ENCODE measurements at places on chromosomes 2 and 18. TPM values are rescaled to one million over a fixed set of nuclear protein-coding genes. Genes with fewer than 3 reads are reported as not detected.

DNA sequence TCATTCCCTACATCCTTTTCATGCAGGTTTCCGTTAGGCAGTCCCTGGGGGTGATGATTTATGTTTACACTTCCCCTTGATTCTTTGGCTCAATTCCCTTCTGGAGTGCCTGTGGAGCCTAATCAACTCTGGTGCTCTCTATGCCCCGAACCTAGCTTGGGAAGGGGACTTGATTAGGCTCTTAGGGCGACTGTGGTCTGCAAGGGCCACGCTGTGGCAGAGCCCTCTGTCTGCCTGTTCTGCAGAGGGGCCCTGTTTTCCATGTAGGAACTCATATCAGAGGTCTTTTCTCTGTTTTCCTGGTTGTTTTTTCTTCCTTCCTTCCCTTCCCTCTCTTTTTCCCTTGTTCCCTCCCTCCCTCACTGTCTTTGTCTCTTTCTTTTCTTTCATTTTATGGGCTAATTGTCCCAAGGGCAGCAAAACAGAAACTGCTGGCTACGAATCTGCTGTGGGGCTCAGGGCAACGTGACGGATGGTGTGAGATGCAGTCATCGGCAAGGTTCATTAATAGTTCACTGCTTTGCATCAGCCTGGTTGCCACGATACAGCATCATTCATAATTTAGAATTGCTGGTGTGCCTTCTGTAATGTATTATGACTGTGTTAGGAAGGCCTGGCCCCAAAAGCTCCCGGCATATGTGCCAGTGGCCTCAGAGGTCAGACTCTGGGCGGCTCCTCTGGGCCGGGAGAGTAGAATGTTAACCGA lies 134.5 kb downstream of the NAPG start:
- H3K4me3 ChIP-seq: no peak overlapping the region
- H3K4me1 ChIP-seq: no peaks in the 10 kb centered on the region
- DNase-seq: no peak
- H3K27me3 ChIP-seq: no peaks in the 10 kb centered on the region

EGR4 gene
- not detected for total RNA-seq

SP5 gene
- 3.5 TPM for total RNA-seq

DNA sequence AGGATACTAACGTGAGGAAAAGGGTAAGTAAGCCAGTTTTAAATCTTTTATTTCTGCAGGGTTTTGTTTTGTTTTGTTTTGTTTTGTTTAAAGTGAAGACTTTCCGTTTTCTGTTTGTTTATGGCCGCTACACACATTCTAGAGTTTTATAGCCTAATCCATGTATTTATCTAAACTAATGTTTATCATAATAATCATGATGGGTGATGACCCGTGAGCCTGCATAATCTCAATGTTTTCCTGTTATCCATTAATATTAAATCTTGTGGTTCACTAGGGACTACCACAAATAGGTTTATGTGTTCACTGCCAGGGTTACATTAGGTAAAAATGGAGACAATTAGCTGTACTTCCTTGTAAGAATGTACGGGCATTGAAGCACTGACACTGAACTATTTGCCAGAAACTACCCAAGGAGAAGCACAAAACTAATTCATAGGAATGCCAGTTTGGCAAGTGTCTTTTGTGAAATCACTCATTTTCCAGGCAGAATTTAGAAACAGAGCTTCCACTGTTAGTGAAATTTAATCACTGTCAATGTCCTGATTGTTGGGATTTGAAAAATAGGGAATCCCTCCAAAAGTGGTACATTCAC lies 574.8 kb downstream of the LRP1B start:
- no peak overlapping the region for H3K27ac ChIP-seq
- no peak for DNase-seq
- H3K36me3 ChIP-seq: no peaks in the 10 kb centered on the region
- H3K4me3 ChIP-seq: no peak overlapping the region
- no peaks in the 10 kb centered on the region for H3K27me3 ChIP-seq

- no peak overlapping the region for H3K4me3 ChIP-seq
- DNase-seq: no peak
- H3K4me1 ChIP-seq: peaks cover 21% of the 10 kb centered on the region
- H3K27ac ChIP-seq: no peak overlapping the region
Measured at GRCh38 chr2:134083548-134083947, 170.3 kb upstream of the MGAT5 start.

ITM2C gene
- total RNA-seq: 106 TPM

DCDC2C gene
- total RNA-seq: not detected

KIF5C gene
- total RNA-seq: 63.3 TPM

DNA sequence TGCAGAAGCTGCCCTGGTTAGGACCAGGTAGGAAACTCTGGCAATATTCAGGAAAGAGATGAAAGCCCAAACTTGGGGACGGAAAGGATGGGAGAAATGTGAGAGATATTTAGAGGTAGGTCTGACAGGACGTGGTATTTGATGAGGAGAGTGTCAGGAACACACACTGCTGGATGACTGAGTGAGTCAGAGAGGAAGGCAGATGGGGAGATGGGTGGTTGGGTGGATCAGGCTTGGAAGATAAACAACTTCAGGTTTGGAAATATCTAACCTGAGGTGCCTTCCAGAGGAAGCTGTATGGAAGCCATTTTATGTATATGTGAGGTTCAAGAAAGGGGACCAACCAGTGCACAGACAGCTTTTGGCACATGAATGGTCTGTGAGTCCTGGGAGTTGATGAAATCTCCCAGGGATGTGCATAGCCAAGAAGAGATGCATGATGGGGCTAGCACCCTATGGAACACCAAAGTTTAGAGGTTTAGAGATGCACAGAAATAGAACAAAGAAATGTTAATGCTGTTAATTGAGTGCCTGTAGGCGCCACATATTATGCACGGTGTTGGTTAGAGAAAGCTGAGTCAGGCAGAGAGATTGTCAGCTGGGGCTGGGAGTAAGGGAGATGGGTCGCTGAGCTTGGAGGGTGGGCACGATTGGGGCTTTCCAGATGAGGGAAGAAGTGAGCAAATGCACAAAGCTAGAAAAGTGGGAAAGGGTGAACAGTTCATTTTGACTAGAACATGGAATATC lies 101.0 kb downstream of the VIT start:
- H3K27ac ChIP-seq: no peak overlapping the region
- no peak overlapping the region for H3K4me3 ChIP-seq
- DNase-seq: no peak

GRCh38 chr2:8580316-8581233 lies 101.3 kb upstream of the ID2 start:
- peaks cover 36% of the 10 kb centered on the region for H3K4me1 ChIP-seq
- H3K36me3 ChIP-seq: no peaks in the 10 kb centered on the region
- peak overlapping the region; percentile 57 for H3K27ac ChIP-seq
- no peak for DNase-seq

FBXO48 gene
- 1.6 TPM for total RNA-seq

- no peaks in the 10 kb centered on the region for H3K27me3 ChIP-seq
- no peak overlapping the region for H3K27ac ChIP-seq
- no peaks in the 10 kb centered on the region for H3K4me1 ChIP-seq
- H3K4me3 ChIP-seq: no peak overlapping the region
Measured at GRCh38 chr2:78408795-78409118, 616.7 kb upstream of the REG3G start.

CTLA4 gene
- total RNA-seq: 1.3 TPM

- no peaks in the 10 kb centered on the region for H3K36me3 ChIP-seq
- H3K27ac ChIP-seq: no peak overlapping the region
- no peaks in the 10 kb centered on the region for H3K27me3 ChIP-seq
- peaks cover 14% of the 10 kb centered on the region for H3K4me1 ChIP-seq
- no peak overlapping the region for H3K4me3 ChIP-seq
- DNase-seq: no peak
Measured at GRCh38 chr2:6750411-6751158, 115.1 kb downstream of the CMPK2 start.

- H3K27me3 ChIP-seq: no peaks in the 10 kb centered on the region
- H3K4me1 ChIP-seq: peaks cover 4% of the 10 kb centered on the region
- no peak overlapping the region for H3K4me3 ChIP-seq
- H3K36me3 ChIP-seq: peaks cover 21% of the 10 kb centered on the region
Measured at GRCh38 chr2:168539945-168540344, 83.9 kb downstream of the CERS6 start.

GRCh38 chr2:107737756-107738155 lies 88.9 kb upstream of the RGPD4 start:
- no peaks in the 10 kb centered on the region for H3K27me3 ChIP-seq
- DNase-seq: no peak
- no peaks in the 10 kb centered on the region for H3K4me1 ChIP-seq
- H3K36me3 ChIP-seq: no peaks in the 10 kb centered on the region

PLB1 gene
- total RNA-seq: not detected

CD207 gene
- total RNA-seq: not detected

DNA sequence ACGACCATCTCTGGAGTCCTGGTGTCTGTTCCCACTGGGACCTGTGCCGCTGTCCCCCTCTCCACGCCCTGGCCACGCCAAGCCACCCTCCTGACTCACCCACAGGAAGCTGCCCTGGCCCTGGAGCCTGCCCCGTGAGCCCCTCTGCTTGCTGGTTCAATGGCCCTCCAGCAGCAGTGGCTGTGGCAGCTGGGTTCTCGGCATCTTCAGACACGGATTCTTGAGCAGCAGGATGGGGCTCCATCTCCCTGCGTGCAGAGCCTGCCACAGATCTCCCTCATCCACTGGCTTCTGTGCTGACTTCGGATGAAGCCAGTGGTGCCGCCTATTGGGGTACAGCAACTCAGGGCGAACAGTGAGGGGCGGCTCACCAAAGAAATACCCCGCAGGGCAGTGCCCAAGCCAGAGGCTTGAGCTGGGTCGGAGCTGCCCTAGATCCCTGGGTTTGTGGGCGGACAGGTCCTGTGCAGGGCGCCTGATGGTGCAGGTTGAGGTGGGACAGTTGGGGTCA lies 14.0 kb downstream of the CAPN10 start:
- no peaks in the 10 kb centered on the region for H3K36me3 ChIP-seq
- H3K4me3 ChIP-seq: no peak overlapping the region
- no peaks in the 10 kb centered on the region for H3K27me3 ChIP-seq
- no peak for DNase-seq

GRCh38 chr2:99860720-99861375 lies 281.5 kb downstream of the AFF3 start:
- H3K27me3 ChIP-seq: no peaks in the 10 kb centered on the region
- H3K27ac ChIP-seq: no peak overlapping the region
- peaks cover 7% of the 10 kb centered on the region for H3K4me1 ChIP-seq

DNA sequence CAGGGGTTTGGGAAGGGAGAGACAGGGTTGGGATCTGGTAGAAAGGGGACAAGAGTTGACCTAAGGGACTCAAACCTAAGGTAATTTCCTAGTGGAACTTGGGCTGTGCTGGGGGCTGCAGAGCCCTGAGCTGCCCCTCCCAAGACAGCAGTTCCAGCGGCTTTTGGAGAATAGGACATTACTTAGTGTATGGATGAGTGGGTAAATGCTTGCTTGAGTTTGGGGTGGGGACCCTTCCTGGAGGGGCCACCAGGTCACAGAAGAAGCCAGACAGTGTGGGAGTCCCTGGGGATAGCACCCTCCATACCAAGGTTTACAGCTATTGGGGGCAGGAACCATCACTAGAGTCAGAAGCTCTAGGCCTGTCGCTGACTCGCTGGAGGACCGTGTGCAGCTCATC lies 111.5 kb downstream of the CAPN13 start:
- peaks cover 13% of the 10 kb centered on the region for H3K27me3 ChIP-seq
- no peaks in the 10 kb centered on the region for H3K36me3 ChIP-seq
- no peak for DNase-seq
- no peaks in the 10 kb centered on the region for H3K4me1 ChIP-seq

PXDN gene
- total RNA-seq: 218 TPM

CAPN10 gene
- total RNA-seq: 57.7 TPM

- DNase-seq: no peak
- no peak overlapping the region for H3K27ac ChIP-seq
- H3K27me3 ChIP-seq: no peaks in the 10 kb centered on the region
- no peaks in the 10 kb centered on the region for H3K4me1 ChIP-seq
Measured at GRCh38 chr18:49161627-49162026, 210.9 kb upstream of the SMAD7 start.

MSTN gene
- 0.36 TPM for total RNA-seq

- no peaks in the 10 kb centered on the region for H3K27me3 ChIP-seq
- H3K4me1 ChIP-seq: no peaks in the 10 kb centered on the region
- no peak for DNase-seq
- H3K4me3 ChIP-seq: no peak overlapping the region
- no peaks in the 10 kb centered on the region for H3K36me3 ChIP-seq
Measured at GRCh38 chr2:137670111-137670510, 294.2 kb upstream of the HNMT start.

DNA sequence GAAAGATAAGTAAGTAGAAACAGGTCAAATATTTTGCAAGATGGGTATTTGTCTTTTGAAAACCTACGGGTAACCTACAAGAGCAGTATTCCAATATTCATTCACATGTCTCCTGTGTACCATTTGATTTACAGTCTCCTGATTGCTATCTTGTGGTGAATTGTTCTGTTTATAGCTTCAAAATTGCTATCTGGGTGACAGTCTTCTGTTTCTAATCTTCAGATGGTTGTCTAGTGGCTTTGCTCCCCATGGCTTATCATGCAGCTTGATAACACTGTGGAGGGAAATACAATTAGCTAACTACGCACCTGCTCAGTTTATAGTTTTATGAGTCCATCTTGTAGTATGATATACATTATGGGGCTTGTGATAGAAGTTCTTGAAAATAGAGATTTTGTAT lies 816.8 kb downstream of the CPS1 start:
- H3K27ac ChIP-seq: no peak overlapping the region
- H3K4me1 ChIP-seq: no peaks in the 10 kb centered on the region
- no peak for DNase-seq
- no peaks in the 10 kb centered on the region for H3K27me3 ChIP-seq

CD302 gene
- 1.0 TPM for total RNA-seq

FBXO41 gene
- total RNA-seq: 3.7 TPM

GRCh38 chr18:78692105-78692504 lies 287.5 kb upstream of the SALL3 start:
- no peaks in the 10 kb centered on the region for H3K36me3 ChIP-seq
- no peak overlapping the region for H3K27ac ChIP-seq
- no peak for DNase-seq
- H3K4me3 ChIP-seq: no peak overlapping the region
- no peaks in the 10 kb centered on the region for H3K27me3 ChIP-seq

DNA sequence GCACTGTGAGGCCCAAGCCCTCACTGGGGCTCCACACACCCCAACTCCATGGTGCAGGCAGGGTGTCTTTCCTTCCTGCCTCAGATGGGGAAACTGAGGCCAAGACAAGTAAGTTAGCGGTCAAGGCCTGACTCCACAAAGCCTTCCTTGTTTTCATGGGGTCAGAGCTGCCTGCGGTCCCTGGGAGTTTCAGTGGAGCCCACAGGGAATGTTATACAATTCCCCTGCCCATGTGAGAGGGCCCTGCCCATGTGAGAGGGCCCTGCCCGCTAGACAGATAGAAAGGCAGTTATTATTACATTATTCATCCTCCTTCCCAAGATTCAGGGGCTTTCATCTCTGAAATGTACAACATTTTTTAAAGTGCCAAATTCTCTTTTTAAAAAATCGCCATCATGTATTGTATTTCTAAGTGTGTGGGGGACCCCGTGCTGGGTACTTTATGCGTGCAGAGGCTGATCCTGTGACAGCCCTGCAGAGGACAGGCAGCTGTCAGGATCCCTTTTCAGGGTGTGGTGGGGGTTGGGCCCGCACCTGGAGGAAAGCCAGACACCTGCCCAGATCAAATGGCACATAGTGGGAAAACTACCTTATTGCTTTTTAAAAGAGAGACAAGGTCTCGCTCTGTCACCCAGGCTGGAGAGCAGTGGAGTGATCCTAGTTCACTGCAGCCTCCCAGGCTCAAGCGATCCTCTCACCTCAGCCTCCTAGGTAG lies 23.4 kb downstream of the FBLN7 start:
- peaks cover 2% of the 10 kb centered on the region for H3K4me1 ChIP-seq
- DNase-seq: no peak
- H3K27ac ChIP-seq: no peak overlapping the region
- H3K4me3 ChIP-seq: no peak overlapping the region
- no peaks in the 10 kb centered on the region for H3K27me3 ChIP-seq
- H3K36me3 ChIP-seq: peaks cover 6% of the 10 kb centered on the region

Measured in neural crest cell (in vitro differentiated cells).